ENCODE measurements at places on chromosomes 5 and 9.

- no peak for DNase-seq
Measured at GRCh38 chr9:70117835-70118319, 74.2 kb downstream of the MAMDC2 start.

DNA sequence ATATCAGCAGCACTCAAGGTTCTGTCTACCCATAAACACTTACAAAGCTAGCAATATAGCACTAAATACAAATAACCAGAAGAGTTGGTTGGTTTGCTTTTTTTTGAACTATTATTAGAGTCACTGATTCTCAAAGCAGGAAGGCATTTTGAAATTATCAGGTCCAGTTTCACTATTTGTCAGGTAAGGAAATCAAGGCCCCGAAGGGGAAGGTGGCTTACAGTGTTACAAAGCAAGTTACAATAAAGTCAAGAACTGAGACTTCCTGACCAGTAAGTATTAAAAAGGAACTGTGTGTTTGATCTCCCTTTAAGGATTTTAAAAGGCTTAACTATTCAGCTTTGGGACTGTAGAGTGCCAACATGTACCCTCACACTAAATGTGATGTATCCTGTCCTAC lies 10.8 kb downstream of the C5orf15 start:
- DNase-seq, result no peak

- DNase-seq, result no peak
Measured at GRCh38 chr9:20303996-20304395, 318.3 kb downstream of the MLLT3 start.

- no peak for DNase-seq
Measured at GRCh38 chr5:118224546-118224945, 763.8 kb downstream of the DTWD2 start.

DNA sequence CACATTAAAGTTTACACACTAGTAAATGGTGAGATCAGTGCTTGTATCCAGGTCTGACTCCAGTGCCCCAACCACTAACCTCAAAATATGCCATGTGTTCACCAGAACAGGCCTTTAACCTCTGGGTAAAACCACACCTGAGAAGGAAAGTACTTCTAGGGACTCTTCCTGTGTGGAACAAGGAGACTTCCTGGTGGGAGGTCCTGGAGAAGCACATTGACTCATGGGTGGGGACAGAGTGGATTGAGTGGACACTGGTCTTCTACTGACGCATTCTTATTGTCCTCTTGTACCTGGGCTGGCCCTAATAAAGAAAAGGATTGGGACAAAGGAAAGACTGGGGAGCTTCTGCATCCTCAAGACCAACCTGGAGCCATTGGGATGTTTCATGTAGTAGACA lies 43.4 kb downstream of the ANGPTL2 start:
- DNase-seq, result no peak

Data from central memory CD8-positive, alpha-beta T cell (primary cell).